ENCODE measurements at places on chromosomes 16 and 17.

DNA sequence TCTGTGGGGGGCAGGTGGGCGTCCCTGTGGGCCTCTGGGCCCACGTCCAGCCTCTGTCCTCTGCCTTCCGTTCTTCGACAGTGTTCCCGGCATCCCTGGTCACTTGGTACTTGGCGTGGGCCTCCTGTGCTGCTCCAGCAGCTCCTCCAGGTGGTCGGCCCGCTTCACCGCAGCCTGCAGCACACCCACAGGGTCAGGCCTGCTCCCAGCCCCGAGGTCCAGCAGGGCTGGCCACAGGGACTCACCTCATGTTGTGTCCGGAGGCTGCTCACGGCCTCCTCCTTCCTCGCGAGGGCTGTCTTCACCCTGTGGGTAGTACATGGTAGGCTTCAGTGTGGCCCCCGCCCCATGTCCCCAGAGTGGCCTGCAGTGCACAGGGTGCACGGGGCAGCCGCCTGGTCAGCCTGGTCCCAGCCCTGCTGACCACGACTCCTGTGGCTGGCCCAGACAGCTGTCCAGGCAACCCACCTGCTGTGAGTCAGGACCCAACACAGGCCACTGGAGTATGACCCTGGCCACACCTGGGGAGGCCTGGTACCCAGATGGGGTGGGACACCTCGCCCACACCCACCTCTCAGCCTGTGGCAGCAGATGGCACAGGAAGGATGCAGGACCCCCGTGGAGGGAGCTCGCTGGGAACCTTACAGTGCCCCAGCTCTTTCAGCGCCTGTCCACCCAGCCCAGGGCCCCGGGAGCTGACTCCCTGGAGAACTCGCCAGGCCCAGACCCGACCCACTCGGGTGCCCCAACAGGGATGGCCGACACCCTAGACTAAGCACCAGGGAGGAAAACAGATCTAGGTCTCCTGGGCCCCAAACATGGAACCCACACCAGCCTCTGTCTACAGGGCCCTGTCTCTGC lies 23.9 kb upstream of the AATK start:
- no peak for DNase-seq

DNA sequence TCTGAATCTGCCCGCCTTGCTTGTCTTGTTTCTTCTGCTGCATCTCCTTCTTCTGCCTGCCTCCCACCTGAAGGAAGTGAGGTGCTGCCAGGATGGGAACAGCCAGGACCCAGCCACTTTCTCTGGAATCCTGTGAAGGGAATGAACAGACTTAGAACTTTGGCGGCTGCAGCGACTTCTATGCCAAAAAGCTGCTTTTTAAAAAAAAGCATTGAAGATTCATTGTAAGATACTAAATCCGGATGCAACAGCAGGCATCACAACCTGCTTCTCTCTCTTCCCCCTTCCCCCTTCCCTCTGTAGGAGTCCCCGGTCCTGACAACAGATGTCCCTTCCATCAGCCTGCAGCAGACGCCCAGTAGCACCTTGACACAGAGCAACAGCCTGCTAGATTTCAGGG lies 176.3 kb downstream of the HS3ST4 start:
- no peak for DNase-seq

DNA sequence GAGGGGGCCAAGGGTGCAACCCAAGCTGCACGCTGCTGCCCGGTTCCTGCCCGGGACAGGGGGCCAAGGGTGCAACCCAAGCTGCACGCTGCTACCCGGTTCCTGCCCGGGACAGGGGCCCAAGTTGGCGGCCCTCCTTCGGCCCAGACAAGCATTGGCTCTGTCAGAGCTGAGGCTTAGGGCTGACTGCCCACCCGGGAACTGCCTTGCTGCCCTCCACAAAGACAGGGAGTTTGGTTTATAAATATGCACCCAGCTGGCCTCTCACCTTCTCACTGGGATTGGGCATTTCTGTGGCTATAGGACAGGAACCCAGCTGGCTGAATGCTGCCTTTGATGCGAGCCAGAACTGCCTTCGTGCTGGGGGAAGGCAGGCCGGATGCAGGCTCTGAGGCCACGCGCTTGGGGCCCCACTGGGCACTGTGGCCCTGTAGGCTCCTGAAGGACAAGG lies 105.7 kb downstream of the IRX5 start:
- DNase-seq, result no peak

DNA sequence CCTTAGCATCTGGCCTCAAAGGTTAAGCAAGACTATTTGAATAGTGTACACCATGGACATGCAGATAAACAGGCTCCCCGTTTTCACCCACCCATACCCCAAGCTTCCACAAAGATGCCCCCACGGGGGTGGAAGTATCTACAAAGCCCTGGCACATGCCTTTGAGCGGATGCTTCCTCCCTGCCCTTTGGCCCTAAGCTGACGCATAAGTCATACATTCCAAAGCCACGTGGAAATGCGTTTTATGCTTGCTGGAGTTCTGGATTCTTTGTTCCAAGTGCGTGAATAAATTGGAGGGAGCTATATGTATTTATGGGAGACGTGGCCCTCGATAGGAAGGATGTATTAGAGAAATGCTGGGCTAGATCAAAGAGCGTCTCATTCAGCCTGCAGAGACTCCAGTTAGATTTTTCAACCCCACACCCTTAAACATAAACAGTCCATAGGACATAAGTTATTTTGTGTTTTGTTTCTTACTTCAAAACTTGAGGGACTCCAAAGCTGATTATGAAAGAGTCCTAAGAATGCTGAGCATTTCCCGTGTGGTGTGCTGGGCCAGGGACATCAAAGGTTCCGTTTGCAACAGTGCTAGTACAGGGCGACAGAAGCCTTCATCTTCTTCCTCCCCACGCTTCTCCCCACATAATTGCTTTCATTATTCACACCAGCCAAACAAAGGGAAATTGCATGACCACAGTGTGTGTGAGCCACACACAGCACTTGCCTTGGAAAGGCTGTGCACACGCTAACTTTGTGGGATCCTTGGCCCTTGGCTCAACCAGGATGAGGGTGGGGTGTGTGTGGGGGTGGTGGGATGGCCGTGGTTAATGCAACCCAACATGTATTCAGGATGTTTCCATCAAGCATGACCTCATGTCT lies 73.6 kb downstream of the WIPI1 start:
- DNase-seq, result no peak

- DNase-seq, result no peak
These were observed 9.3 kb upstream of the PRR14 start for GRCh38 chr16:30641378-30641982.

Data from stimulated activated CD4-positive, alpha-beta T cell treated with anti-CD3 and anti-CD28 coated beads, Interleukin-12 subunit alpha, Interleukin-12 subunit beta, amount 100 ng/mL, for 4 hours (primary cell).